Activated gamma-delta T cell treated with Interleukin-2 at 50 U/mL for 16 hours (primary cell): ENCODE measurements at places on chromosomes 7 and 10.

DNA sequence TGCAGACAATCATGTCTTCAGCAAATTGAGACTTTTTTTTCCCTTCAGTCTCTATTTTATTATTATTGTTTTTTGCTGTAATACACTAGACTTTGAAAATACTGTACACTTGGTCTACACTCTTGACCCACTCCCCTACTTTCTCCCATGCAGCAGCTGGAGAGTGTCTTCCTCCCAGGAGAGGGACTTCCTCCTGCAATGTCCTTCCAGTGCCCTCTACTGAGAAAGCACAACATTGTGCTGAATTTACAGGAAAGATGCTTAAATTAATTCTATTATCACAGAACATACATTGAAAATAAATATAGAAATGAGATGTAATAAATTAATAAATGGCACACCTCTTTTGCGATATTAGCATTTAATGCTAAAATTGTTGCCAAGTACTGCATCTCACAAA, 411.3 kb downstream of the CCSER2 start:
- no peak for DNase-seq

DNA sequence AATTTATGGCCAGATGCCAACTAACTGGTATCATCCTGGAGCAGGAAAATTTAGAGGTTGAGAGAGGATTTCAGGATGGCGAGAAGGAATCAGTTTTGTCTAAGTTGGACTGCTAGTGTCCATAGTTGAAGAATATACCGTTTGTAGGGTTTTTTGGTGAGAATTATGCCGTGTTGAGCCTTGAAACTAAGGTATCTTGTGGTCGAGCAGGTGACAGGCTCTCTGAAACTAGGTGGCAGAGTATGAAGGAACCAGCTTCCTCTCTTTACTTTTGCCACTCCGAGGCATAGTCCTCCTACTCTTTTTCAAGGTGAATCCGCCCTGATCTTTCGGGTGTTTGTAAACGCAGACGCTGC, 9.7 kb downstream of the MDFIC start:
- DNase-seq: no peak

GRCh38 chr10:30432622-30433305, 1.2 kb upstream of the MAP3K8 start:
- no peak for DNase-seq

GRCh38 chr7:23018750-23019149, 4.8 kb upstream of the HYCC1 start:
- no peak for DNase-seq

GRCh38 chr10:77698267-77698931, 60.8 kb upstream of the KCNMA1 start:
- DNase-seq: no peak

DNA sequence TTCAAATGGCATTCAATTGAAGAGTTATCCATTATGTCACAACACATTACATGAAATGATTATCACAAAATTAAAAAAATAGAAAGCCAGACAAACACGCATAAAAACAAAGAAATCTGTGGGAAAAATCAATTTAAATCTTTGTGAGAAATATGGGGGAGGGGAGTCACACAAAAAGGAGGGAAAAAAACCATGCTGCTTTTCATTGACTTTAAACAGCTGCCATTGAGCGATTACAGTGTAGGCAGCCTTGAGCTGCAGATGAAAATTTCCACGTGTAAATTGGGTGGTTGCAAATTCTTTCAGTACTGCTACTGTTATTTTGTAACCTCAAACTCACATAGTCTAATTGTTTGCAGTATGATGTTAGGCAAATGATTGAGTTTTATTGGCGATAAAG, 889.9 kb upstream of the PHF14 start:
- DNase-seq: no peak

DNA sequence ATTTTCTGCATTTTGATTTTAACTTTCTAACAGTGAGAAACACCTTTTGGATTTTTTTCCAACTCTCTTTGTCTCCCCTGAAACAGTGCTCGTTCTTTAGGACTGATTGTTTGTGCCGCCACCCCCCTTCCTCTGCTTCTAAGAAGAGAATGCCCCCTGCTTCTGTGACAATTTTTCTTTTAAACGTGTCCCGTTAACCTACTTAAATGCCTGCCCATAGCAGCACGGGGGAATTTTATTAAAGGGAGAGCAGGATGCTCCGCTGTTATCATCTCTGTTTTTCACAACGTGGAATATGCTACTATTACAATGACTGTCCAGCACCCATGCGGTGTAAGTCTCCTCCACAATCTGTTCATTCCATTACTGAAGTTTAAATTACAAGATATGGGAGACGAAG, 67.8 kb downstream of the SVIL start:
- DNase-seq: no peak

GRCh38 chr7:47375121-47375938, 206.6 kb downstream of the TNS3 start:
- no peak for DNase-seq
